Naive thymus-derived CD8-positive, alpha-beta T cell (primary cell): ENCODE measurements at places on chromosomes 7 and 10.
A peak's percentile ranks its signal among the peaks of the same experiment; 100 is the strongest.

- DNase-seq = no peak
- H3K4me3 ChIP-seq = no peak overlapping the region
- no peak overlapping the region for H3K27ac ChIP-seq
- no peaks in the 10 kb centered on the region for H3K27me3 ChIP-seq
These were observed 12.7 kb downstream of the DHTKD1 start for GRCh38 chr10:12081470-12081869.

- no peak overlapping the region for H3K27ac ChIP-seq
- H3K4me1 ChIP-seq = peaks cover 6% of the 10 kb centered on the region
- H3K27me3 ChIP-seq = peaks cover 52% of the 10 kb centered on the region
- no peak overlapping the region for H3K4me3 ChIP-seq
- no peak for DNase-seq
- H3K36me3 ChIP-seq = no peaks in the 10 kb centered on the region
These were observed 476 bp upstream of the RET start for GRCh38 chr10:43076311-43076875.

DNA sequence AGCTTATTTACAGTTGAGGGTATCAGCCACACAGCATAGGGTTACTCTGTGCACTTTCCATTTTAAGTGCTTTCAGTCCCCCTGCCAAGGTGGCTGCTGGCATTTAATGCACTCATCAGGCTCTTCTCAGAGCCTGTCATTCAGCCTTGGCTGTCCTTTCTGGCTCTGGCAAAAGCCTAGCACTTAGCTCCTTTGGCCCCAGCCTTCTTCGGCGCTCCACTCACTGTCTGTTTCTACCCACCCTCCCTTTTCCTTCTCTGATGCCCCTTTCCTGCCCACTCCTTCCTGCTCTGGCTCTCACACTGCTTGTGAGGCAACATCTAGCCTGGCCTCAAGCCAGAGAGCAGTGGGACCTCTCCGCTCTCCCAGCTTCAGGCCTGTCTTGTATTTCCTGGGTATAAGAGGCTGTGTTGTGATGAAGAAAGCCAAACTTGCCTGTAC lies 60.2 kb downstream of the WIPF3 start:
- no peak overlapping the region for H3K27ac ChIP-seq
- DNase-seq = no peak
- no peaks in the 10 kb centered on the region for H3K36me3 ChIP-seq
- no peaks in the 10 kb centered on the region for H3K27me3 ChIP-seq
- peaks cover 3% of the 10 kb centered on the region for H3K4me1 ChIP-seq
- H3K4me3 ChIP-seq = no peak overlapping the region

DNA sequence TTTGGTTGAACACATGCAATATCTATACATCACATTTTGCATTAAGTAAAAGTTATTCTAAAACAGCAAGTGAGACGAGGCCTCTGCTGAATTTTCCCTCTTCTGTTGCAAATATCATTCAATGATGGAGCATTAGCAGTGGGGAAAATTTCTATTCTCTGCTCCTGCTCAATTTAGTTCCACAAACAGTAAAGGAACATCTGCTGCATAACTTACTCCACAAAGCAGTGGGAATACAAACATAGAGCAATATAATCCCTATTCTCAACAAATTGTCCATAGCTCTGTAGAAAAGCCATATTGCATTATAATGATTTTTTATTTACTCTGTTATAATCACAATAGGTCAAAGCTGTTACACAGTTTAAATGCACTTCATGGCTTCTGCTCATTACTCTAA lies 5.9 kb downstream of the AGR3 start:
- no peak for DNase-seq
- H3K4me1 ChIP-seq = no peaks in the 10 kb centered on the region
- no peaks in the 10 kb centered on the region for H3K27me3 ChIP-seq

DNA sequence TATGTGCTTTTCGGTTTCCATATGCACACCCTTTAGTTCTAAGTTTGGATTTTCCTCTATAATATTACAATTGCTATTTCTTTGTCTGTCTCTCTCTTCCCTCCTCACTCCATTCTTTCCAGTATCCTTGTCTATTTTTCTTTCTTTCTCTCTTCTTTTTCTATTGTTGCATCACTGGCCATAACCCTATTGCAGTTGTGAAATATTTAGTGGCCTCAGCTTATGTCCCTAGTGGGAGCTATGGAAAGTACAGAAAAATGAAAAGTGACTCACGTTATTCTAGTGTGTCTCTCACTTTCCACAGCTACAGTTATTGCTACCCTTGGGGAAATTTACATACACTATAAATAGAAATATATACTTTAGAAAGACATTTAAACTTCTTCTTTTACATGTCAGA lies 59.1 kb downstream of the CNTNAP2 start:
- H3K4me3 ChIP-seq = no peak overlapping the region
- H3K27me3 ChIP-seq = no peaks in the 10 kb centered on the region
- no peak for DNase-seq
- no peaks in the 10 kb centered on the region for H3K4me1 ChIP-seq
- H3K36me3 ChIP-seq = no peaks in the 10 kb centered on the region
- no peak overlapping the region for H3K27ac ChIP-seq

- H3K27ac ChIP-seq = peak overlapping the region; percentile 92
- peaks cover under 1% of the 10 kb centered on the region for H3K27me3 ChIP-seq
- peak overlapping the region; percentile 30 for H3K4me3 ChIP-seq
- no peak for DNase-seq
- no peaks in the 10 kb centered on the region for H3K36me3 ChIP-seq
These were observed 63.0 kb downstream of the HOXA1 start for GRCh38 chr7:27032839-27033238.

DNA sequence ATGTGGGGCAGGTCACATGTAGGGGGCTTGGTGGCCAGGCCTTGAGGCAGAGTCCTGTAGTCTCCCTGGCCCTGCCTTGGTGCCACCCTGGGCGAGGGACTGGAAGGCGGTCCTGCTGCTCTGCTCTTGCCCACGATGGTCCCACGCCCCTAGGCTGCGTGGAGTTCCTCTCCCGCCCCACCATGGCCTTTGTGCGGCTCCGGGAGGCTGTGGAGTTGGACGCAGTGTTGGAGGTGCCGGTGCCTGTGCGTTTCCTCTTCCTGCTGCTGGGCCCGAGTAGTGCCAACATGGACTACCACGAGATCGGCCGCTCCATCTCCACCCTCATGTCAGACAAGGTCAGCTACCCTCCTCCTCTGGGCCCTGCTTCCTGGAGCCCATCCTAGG lies 10.0 kb downstream of the FASTK start:
- DNase-seq = no peak
- H3K27me3 ChIP-seq = no peaks in the 10 kb centered on the region
- H3K4me1 ChIP-seq = no peaks in the 10 kb centered on the region
- peaks cover 62% of the 10 kb centered on the region for H3K36me3 ChIP-seq

DNA sequence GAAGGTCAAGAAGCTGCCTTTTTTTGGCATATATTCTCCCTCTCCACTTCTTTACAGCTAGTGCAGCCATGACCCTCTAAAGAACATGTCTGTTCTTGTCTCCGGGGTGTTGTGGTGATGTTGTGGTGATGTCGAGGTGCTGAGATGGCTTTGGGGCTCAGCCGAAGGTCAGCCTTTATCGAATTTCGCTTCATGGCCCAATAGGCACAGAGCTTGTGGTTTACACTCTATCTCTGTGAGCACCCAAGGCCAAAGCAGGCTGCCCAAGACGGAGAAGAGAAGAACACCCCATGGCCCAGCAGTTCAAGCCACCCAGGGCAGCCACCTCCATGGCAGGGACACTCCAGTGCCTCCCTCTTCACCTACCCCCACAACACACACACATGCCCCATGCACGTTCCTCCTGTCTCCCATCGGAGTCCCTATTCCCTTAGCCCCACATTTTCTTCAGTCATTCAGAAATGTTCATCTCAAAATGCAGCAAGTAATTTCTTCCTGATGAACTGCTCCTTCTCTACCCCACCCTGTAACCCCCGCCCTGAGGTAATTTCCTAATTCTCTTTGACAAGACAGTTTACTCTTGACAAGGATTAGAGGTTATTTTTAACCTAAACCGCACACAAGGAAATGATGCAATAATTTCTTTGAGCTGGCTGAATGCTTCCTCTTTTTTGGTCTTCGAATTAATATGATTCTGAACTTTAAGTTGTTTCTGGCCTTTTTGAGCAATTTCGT lies 18.6 kb upstream of the ADRB1 start:
- H3K4me3 ChIP-seq = peak overlapping the region; percentile 47
- peaks cover 12% of the 10 kb centered on the region for H3K27me3 ChIP-seq
- no peak for DNase-seq
- no peaks in the 10 kb centered on the region for H3K36me3 ChIP-seq
- H3K27ac ChIP-seq = no peak overlapping the region

DNA sequence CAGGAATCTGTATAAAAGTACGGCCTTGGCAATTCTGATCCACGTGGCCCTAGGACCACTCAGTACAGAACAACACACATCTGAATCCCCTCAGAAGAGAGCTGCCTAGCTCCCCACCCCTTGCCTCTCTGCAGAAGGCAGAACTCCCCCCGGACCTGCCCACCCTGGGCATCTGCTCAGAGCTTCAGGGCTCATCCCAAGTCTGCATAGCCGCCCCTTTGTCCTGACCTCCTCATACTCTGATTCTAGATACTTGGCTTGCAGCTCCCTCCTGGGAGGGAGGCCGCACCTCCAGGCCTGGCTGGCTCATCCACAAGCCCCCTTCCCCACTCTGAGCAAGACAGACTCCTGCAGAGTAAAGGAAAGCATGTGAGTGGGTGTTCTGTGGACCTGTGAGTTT lies 49.6 kb downstream of the GRID1 start:
- H3K4me1 ChIP-seq = no peaks in the 10 kb centered on the region
- no peak overlapping the region for H3K27ac ChIP-seq
- peaks cover 29% of the 10 kb centered on the region for H3K27me3 ChIP-seq
- H3K4me3 ChIP-seq = no peak overlapping the region
- no peaks in the 10 kb centered on the region for H3K36me3 ChIP-seq

DNA sequence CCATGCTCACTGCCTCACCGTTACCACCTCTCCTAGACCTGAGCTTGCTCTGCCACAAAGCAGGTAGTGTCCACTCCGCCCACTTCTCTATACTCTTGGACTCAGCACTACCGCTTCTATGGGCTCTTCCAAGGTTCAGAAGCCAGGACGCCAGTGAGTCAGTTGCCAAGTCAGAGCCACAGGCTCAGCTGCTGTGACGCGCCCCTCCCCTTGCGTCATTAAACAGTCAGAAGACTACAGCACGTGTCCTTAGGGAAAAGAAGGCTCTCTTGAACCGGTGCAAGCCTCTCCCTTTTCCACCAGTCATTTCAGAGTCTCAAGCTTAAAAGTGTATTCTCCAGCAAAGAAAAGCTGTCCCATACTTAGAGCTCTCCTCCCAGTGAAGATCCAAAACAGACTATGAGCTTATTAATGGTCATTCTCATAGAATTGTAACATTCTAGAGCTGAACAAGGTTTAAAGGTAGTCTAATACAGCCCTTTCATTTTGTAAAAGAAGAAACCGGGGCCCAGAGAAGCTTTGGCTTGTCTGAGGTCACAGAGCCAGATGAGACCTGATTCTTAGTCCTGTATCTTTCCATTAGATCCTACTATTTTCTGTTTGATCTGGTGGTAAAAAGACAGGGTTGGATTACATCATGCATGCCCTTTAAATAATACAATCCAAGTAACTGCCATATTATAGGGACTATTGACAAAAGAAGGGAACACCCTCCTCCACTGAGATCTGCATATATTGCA lies 40.9 kb upstream of the MET start:
- H3K27ac ChIP-seq = no peak overlapping the region
- H3K4me3 ChIP-seq = no peak overlapping the region
- no peaks in the 10 kb centered on the region for H3K4me1 ChIP-seq
- peaks cover 5% of the 10 kb centered on the region for H3K27me3 ChIP-seq
- no peak for DNase-seq

- H3K27me3 ChIP-seq = peaks cover 6% of the 10 kb centered on the region
- H3K36me3 ChIP-seq = no peaks in the 10 kb centered on the region
- peaks cover 1% of the 10 kb centered on the region for H3K4me1 ChIP-seq
- DNase-seq = no peak
These were observed 9.8 kb upstream of the PARD3 start for GRCh38 chr10:34824870-34825269.

DNA sequence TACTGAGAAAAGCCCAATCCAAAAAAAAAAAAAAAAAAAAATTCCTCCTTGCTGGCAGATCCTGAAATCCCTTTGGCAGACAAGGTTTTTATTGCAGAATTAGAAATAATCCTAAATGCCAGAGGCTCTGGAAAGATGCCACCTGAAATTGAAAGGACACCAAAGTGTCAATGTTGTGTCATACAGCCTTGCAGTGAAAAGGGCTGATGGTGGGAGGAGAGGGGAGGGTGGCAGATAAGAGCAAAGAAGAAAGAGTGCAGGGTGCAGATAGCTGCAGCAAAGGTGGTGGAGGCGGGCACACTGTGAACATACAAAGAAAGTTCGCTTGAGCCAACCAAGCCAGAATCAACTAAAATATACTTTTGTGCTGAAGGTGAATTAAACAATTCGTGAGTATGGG lies 8.2 kb upstream of the OPTN start:
- no peaks in the 10 kb centered on the region for H3K27me3 ChIP-seq
- no peak for DNase-seq
- H3K4me3 ChIP-seq = no peak overlapping the region
- peaks cover 2% of the 10 kb centered on the region for H3K4me1 ChIP-seq

DNA sequence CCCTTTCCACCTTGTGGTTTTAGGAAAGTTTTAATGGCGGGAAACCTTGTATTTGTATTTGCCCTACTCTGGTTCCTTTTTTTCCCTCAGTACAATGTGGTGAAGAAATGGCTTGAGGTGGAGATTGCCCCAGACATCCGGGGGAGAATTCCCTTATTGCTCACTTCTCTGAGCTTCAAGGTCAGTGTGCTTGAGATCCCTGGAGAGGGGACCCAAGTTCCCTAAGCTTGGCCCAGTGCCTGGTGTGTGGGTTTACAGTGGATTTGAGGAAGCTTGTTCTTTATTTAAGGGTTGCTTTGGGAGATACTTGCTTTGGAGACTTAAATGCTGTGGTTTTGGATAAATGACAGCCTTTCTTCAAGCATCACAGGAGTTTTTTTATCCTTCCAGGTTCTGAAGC lies 18.3 kb downstream of the CALHM2 start:
- H3K36me3 ChIP-seq = no peaks in the 10 kb centered on the region
- H3K4me1 ChIP-seq = peaks cover 10% of the 10 kb centered on the region
